Stimulated activated CD8-positive, alpha-beta memory T cell treated with anti-CD3 and anti-CD28 coated beads, Interleukin-4, amount 100 ng/mL, for 48 hours (primary cell): ENCODE measurements at places on chromosomes 5 and 9.

GRCh38 chr9:88143957-88144625, 5.8 kb upstream of the SPATA31C2 start:
- no peak for DNase-seq

DNA sequence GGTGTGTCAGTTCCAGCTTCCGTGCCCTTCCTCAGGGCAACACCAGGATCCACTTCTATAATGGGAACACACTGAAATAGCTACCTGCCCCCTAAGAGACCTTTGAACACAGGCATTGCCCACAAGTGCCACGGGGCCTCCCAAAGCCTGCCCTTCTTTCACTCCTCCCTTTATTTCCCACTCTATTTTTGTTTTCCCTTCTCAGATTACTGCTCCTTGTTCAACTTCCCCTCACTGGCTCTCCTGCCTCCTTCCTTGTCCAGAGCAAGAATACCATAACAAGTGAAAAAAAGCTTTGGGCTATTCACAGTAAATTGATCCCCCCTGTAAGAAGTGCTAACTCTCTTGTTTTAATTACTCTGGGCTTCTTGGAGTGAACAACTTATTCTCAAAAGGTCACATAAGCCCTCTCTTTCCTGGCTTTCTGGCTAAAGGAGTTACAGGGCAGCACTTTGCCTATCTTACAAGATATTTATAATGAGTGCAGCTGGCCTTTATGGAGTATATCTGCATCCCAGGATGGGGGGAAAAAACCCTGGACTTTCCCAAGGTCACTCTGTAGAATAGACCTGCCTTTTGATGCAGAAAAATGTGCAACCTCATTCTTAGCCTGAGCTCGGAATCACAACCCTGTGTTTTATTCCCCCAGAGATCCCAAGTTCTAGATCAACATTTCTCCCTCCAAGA, 11.3 kb downstream of the CTXN3 start:
- DNase-seq: no peak

DNA sequence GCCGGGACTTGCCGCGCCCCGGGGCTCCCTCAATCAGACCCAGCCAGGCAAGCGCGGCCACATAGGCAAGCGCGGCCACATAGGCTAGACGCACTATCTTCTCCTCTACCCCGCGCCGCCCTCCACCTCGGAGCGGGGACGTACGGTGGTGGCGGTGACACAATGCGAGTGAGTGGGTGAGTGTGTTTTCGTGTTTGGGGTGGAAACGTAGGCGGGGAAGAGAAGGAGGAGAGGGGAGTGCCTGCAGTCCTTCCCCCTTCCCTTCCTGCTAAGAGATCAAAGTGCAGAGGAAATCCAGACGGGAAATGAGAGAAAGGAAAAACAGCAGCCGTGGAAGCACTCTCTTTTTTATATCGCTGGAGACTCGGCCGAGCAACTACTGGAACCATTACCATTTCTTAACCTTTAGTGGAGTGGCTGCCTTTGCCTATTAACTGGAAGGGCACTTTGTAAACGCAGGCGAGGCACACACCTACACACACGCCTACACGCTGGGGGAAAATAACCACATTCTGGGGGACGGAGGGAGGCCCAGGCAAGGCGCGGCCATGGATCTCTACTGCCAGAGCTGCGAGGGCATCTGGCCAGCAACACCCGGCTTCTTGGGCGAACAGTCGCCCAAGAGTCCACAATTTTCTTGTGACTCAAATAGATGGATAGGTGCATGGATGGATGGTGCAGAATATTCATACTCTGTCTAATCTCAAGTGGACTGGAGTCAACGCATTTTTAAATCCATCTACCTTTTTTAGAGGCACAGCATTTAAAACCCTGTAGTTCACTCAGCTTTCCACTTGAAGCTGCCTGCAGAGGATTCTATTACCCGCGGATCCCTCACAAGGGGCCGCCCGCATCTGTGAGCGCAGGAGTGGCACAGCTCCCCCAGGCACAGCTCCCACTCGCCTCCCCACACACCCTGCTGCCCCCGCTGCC, 2.1 kb downstream of the EDIL3 start:
- no peak for DNase-seq

GRCh38 chr5:169160405-169160901, 140.5 kb downstream of the SLIT3 start:
- no peak for DNase-seq

DNA sequence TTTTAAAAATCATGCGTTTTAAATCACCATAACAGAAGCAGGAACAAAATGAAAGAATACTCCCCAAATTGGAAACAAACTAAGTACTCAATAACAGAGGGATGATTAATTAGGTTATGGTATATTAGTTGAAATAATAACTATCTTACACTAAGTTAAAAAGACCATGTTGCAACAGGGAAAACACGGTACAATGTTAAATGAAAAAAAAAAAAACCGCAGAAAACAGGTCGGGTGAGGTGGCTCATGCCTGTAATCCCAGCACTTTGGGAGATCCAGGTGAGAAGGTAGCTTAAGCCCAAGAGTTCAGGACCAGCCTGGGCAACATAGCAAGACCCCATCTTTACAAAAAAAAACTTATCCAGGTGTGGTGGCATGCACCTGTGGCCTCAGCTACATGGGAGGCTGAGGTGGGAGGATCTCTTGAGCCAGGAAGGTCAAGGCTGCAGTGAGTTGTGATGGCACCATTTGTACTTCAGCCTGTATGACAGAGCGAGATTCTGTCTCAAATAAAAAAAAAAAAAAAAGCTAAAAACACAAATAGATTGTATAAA, 2.4 kb upstream of the PTPN3 start:
- DNase-seq: no peak

DNA sequence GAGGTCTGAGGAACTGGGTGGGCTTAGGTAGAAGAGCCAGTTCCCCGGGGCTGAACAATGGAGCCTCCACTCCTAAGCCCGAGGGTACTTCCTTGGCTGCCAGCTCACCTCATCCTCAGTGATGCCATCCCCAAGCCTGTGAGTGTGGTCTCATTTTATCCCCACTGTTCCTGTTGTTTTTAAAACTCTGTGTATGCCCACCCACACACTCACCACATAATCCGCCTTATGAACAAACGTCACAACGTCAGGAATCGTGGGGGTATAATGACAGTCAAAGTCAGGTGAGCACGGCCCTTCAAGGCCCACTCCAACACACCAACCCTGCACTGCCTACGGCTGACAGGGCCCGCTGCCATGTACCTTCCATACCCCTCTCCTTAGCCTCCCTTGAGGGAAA, 61.1 kb downstream of the PTCH1 start:
- DNase-seq: no peak

GRCh38 chr9:98795970-98796363, 388 bp downstream of the ANKS6 start:
- DNase-seq: peak; percentile 44

GRCh38 chr9:70392189-70392588, 22.3 kb downstream of the KLF9 start:
- no peak for DNase-seq

DNA sequence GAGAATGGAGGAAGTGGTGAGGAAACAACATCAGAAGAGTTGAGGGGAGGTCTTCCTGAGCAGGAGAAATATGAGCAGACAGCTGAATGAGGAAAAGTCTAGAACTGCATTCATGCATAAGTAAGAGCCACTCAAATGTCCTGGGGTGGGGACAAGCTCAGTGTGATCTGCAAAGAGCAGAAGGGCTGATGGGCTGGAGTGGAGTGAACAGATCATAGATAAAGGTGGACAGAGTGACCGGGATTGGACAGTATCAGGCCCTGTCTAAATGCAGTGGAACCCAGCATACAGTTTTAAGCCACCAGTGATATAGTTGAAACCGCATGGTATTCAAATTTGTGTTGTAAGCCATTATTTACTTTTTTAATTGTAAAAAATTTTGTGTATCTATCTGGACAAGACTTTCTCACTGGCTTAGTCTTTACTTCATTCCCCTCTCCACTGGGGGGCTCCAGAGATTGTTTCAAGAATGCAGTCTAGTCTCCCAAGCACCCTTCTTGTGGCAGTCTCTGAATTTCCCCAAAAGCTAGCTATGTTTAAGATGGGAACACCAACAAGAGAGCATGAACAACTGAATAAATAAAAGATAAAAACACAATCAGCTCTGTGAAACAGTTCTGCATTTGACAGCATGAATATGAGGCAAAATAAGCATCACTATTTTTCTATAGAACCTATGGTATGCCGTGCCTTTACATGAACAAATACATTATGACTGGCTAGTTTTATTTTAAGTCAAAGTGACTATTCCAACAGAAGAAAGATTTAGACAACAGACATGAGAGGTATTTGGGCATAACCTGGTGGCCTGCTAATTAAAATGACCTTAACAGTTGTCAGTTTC, 10.7 kb upstream of the STK32A start:
- no peak for DNase-seq

DNA sequence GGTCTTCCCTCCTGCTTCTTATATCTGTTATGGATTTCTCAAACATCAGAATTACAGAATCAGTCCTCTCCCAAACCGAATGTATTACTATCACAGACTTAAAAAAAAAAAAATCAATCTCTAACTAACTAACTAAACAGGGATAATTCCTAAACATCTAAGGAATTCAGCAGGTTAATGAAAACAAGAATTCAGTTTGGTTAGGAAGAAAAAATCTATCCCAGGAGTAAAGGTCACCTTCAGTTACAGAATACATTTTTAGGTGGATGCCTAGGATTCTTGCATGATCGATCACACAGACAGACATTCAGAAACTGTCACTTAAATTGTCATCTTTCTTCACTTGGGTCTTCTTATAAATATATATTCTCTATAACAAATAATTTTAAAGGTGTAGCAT, 11.5 kb downstream of the PTAR1 start:
- DNase-seq: no peak

DNA sequence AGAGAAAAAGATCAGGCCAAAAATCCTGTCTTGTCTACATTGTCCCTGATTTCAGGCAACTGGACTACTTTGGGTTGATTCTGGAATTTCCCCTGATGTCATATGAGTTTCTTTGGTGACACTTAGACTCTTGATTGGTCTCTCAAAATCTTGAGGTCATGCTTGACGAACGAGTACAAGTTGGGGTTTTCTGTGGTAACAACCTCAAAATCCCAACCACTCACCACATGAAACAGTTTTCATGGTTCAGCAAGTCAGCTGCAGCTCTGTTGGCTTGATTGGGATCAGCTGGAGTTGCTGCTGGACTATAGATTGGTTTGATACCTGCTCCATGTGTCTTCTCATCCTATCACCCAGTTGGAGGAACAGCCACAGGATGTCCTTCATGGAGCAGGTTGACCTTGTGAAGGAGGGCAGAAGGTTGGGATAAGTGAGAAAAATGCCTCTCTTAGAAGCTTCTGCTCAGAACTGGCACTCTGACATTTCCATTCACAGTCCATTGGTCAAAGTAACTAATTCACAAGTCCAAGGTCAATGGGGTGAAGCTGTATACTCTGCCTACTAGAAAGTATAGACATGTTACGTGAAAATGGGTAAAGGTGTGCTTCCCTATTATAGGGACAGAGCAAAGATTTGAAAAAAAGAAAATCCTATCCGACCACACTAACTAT, 284.5 kb downstream of the SH3GL2 start:
- DNase-seq: no peak

GRCh38 chr9:7375013-7375511, 424.5 kb downstream of the DMAC1 start:
- DNase-seq: no peak

DNA sequence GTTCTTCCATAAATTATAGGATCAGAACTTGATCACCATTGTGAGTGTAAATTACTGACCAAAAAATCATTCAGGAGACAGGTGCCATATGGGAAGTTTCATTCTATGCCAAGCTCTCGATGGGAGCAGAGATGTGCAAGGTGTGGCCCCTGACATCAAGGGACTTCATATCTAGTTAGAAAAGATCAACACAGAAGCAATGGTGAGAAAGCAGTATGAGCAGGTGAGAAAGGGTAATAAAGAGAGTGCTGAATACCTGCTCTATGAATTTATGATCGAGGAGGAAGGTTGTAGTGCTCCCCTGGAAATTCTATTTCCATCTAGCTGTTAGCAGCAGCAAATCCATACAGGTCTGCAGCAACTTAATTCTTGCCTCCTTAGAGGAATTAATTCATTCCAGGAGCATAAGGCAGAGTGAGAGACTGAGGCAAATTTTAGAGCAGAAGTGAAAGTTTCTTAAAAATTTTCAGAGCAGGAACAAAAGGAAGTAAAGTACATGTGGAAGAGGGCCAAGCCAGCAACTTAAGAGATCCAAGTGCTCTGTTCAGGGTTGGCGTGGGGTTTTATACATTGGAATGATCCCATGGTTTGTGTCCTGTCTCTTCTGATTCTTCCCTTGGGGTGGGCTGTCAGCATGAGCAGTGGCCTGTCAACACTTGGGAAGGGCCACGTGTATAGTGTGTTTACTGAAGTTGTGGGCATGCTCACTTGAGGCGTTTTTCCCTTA, 181.8 kb downstream of the SAXO1 start:
- no peak for DNase-seq

DNA sequence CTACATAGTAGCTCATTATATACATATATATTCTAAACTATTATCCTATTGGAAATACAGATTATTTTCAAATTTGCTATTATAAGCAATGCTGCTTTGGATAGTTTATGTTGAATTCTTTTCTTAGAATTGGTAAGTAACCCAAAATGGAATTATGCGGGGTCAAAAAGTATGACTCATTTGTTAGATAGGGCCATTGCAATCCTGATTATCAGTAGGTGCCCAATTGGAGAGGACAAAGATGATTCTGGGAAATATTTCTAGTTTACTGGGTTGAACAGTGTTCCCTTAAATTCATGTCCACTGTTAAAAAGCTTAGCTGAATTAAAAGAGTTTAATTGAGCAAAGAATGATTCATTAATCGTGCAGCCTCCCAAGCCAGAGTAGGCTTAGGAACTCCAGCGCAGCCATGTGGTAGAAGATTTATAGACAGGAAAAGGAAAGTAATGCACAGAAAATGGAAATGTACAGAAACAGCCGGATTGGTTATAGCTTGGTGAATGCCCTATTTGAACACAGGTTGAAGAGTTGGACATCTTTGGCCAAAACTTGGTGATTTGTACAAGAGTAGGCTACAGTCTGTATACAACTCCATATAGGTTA, 81.8 kb downstream of the GDNF start:
- DNase-seq: no peak

DNA sequence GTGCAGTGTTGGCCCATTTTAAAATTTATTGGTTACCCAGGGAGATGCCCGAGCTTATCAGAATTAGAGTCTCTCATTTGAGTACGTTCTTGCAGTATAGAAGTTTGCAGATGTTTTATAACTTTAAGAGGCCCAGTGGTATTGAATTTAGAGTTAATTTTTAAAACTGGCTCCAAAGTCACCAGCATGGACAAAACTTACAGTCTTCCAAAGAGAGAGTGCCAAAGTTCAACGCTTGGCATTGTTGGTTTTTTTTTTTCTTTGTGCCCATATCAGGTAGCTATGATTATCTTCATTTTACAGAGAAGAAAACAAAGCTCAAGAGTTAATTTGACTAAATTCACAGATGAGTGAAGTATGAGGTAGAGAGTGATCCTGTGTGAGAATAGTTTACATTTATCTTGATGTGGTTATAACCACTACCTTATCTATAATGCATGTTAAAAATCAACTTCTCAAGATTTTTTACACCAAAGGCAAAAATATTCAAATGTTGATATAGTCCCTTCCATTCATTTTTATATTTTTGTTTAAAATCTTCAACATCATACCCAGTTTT, 273.7 kb upstream of the DMRT1 start:
- DNase-seq: no peak

- no peak for DNase-seq
Observed at GRCh38 chr5:157088342-157088990, 20.4 kb downstream of the HAVCR2 start.
